ENCODE measurements at places on chromosomes 12 and 14.

- no peak for DNase-seq
These were observed 47.4 kb upstream of the BTG1 start for GRCh38 chr12:92193063-92193462.

DNA sequence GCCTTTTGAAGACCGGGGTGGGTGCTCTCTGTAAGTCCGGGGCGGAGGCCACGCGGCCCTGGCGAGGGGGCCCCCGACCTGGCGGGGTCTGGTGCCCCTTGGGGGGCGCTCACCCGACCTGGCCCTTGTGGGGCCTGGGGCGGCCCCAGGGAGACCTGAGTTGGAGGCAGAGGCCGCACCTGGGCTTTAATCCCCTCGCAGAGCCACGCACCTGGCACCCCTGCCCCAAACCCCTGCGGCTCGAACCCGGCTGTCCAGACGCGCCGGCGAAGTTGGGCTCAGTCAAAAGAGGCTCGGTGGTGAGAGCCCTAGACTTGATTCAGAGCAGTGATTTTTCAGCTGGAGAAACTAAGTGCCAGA, 267 bp downstream of the CFAP251 start:
- no peak for DNase-seq

DNA sequence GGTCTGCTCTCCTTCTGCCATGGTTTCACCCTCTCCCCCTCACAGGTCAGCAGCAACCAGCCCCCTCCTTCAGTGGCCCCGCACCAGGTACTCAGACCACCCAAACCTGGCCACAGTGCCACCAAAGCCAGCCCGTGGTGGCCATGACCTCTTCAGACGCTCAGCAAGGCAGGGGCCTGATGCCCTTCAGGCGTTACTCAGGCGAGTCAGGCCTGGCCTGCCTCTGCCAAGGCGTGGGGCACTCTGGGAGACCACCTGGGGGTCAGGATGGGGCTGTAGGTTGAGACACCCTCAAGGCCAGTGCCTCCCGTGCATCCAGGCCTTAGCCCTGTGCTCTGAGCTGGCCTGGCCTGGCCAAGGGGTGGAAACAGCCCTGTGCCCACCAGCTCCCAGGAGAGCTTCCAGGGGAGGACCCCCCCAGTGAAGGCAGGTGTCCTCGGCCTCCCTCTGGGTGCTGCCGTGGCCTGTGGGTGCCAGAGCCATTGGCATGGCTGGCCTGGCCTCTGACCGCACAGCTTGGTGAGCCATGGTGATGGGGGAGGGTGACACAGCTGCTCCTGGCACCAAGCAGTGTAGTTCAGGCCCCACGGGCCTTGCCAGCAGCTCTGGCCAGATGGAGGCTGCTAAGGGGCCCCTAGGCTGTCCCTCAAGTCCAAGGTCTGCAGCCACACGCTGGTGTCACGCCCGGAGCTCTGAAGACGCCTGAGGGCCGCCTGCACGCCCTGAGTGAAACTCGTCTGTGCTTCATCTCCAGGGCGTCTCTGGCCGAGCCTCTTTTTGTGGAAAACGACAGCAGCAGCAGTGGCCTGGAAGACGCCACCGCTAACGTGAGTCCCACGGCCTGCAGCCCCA, 15.1 kb downstream of the XRCC3 start:
- no peak for DNase-seq

DNA sequence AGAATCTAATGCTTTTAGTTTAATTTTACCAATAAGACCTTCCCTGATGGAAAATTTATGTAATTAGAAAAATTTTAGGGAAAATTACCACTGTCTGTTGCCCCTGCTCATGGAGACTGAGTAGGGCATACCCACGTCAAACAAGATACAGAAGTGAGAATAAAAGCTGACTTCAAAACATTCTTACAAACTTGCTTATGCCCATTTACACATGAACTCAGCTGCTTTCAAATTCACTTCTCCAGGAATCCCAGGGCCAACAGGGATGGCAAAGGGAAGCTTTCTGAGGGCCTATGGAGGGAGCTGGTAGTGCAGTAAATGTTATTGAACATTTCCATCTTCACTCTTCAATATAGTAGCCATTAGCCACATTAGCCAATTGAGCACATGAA, 4.8 kb upstream of the NINJ2 start:
- no peak for DNase-seq

- DNase-seq = no peak
These were observed 75.0 kb upstream of the DYRK2 start for GRCh38 chr12:67573566-67573965.

GRCh38 chr14:104446611-104447010, 133.0 kb upstream of the C14orf180 start:
- no peak for DNase-seq

DNA sequence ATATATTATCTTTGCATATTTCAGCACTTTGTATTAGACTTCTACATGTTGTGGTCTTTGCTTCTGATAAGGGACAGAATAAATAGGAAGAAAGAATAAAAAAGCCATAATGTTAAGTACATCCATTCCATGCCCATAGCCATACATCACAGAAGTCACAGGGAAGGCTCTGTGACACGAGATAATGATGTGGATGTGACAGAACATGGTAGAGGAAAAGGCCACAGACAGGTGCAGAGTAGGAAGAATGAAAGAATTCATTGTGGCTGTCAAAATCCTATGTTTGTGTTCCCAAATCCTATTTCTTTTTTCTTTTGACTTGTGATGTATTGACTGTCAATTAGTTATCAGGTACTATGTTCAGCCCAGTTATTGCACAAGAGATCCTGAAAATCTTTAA, 38.4 kb downstream of the BICD1 start:
- DNase-seq = no peak
